ENCODE measurements at places on chromosomes 1 and 21.

GRCh38 chr1:23125489-23125888, 43.2 kb downstream of the LUZP1 start:
- DNase-seq: no peak

GRCh38 chr1:162987866-162988265, 81.3 kb upstream of the RGS4 start:
- no peak for DNase-seq

- DNase-seq: no peak
Observed at GRCh38 chr1:74508449-74508848, 4.0 kb downstream of the LRRC53 start.

- no peak for DNase-seq
Observed at GRCh38 chr1:206646504-206646903, 11.2 kb downstream of the DYRK3 start.

DNA sequence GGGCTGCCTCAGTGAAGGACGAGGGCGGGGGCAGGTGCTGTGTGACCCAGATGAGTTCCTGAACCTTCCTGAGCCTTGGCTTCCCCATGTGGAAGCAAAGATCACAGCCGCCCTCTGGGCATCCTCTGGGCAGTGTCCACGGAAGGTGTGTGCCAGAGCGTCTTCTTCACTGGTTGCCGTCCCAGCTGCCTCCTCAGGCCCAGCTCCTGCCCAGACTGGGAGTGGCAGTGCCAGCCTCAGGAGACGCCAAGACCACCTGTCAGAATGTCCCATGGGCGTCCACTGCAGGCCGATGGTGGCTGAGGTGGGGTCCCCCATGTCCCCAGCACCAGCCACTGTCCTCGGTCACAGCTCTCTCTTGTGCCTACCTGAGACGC, 10.2 kb downstream of the ARHGEF16 start:
- no peak for DNase-seq

GRCh38 chr1:226135059-226135651, 51.4 kb downstream of the ACBD3 start:
- DNase-seq: no peak

GRCh38 chr1:26257222-26257621, 22.7 kb upstream of the SH3BGRL3 start:
- no peak for DNase-seq

- no peak for DNase-seq
Observed at GRCh38 chr1:168179438-168180147, 831 bp downstream of the TIPRL start.

DNA sequence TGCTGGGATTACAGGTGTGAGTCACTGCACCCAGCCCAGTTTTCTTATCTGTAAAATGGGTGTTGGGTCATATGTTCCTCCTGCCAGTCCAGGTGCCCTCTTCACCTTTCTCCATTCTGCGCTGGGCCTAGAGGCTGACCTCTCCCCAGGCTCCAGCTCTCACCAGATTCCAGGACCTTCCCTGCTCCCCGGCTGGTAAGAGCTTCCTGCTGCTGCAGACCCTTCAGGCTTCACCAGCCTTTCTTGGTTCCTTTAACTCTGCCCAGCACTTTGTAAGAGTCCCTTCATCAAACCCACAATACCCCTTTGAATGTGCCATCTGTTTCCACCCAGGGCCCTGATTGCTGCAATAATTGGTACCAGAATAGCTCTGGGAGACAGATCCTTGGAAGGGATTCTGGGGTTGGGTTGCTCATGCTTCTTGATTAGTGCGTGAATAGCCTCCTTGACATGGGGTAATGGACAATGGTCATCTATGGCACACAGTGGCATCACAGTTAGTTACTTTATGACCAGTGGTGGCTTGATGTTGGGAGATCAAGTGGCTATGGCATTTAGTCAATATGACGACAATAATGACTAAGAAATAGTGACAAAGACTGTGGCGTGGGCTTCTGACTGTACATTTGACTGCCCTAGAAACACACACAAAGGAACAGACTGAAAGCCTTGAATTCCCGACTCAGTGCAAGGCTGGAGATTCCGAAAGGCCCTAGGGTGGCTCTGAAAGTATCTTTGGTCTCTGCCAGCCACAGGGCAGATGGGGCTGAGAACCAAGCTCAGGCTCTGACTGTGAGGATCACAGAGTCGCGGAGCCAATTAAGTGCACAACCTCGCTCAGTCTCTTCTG, 67.3 kb downstream of the SLC9A1 start:
- no peak for DNase-seq

GRCh38 chr1:53311702-53312305, 16.1 kb downstream of the LRP8 start:
- no peak for DNase-seq

- DNase-seq: peak; percentile 46
Observed at GRCh38 chr1:1629430-1630190, 2.4 kb upstream of the MMP23B start.

- no peak for DNase-seq
Observed at GRCh38 chr1:192903142-192903541, 94.3 kb downstream of the RGS2 start.

- no peak for DNase-seq
Observed at GRCh38 chr1:66937529-66938234, 12.9 kb downstream of the MIER1 start.

DNA sequence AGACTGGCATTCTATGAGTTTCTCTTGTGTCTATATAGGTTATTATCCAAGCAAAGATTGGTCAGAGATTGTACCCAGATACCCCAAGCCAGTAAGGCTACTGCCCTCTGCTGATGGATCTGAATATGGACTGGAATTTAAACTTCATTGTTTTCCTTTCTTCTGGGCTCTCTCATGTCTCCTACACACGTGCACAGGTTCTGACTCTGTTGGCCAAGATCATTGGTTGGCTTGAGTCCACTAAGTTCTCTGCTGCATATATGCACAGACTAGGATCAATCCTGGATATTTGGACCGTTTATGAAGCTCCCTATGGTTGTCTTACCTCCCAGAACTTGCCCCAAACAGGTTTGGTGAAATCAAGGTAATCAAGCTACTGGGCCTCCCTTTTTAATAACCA, 69.7 kb downstream of the CC2D1B start:
- no peak for DNase-seq

DNA sequence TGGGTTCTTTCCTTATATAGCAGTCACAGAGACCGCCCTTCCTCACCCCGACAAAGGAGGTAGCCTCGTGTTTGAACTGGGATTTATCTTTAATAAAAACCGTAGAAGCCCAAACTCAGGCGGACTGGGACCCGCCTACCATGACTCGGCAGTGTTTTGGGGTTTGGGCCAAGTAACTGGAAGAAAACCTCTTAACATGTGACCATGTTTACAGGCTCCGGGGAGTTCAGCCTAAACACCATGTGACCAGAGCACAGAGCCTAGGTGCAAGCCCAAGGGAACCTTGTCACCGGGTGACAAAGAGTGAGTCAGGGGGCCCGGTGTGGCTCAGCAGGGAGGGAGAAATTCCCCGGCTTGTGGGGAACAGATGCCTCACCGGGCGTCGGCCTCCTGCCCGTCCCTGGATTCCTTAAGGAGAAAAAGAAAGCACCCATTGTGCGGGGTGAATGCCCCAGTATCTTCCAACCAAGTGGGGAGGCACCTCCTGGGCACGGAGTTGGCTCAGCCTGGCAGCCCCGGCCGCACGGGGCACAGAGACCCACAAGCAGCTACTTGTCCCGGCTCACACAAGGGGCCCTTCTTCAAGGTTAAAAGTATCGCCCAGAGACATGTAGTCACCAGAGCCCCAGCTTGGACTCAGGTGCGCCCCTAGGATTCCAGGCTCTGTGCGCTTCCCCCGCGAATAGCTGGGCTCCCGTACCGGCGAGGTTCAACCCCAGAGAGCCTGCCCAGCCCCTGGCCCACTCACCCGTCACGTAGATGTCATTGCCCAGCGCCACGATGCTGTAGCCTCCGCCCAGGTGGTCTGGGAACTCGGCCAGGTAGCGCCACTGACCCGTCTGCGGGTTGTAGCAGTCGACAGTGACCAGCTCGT, 1.4 kb downstream of the KLHL21 start:
- peak; percentile 74 for DNase-seq

DNA sequence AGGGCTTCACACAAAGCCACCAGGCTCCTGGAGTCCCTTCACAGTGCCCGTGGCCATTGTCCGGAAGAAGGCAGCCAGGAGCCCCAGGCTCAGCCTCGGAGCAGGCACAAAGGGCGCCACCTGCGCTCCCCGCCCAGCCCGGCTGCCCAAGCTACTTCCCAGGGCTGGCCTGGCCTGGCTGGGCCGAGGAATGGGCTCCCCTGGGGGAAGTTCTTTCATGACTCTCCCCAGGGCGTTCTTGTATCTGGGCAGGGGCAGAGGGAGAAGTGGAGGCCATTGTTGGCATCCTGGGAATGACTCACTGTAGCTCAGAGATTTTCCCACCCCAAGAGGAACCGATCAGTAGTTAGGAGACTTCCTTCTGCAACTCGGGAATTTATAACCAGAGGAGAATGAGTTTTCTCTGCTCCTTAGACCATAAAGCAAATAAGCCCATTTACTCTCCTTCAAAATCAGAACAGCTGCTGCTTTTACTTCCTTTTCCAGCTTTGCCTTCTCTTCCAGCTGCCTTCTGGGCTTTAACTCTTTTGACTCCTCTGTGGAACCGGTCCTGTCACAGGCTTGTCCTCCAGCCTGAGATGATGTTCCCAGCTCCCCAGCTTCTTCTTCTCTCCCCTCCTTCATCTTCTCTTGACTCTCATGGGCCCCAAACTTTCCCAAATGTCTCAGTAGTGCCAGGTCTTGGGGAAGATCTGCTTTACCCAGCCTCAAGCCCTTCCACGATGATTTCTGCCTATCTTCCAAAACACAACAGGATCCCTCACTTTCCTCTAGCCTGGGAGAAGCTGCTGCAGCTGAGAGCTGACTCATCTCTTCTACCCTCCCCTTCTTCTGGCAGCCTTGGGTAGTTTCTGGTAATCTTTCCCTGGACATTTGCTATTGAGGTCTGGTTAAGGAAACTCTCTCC, 118.7 kb upstream of the CD34 start:
- DNase-seq: no peak

- no peak for DNase-seq
Observed at GRCh38 chr1:59276439-59276851, 20.4 kb upstream of the FGGY start.

DNA sequence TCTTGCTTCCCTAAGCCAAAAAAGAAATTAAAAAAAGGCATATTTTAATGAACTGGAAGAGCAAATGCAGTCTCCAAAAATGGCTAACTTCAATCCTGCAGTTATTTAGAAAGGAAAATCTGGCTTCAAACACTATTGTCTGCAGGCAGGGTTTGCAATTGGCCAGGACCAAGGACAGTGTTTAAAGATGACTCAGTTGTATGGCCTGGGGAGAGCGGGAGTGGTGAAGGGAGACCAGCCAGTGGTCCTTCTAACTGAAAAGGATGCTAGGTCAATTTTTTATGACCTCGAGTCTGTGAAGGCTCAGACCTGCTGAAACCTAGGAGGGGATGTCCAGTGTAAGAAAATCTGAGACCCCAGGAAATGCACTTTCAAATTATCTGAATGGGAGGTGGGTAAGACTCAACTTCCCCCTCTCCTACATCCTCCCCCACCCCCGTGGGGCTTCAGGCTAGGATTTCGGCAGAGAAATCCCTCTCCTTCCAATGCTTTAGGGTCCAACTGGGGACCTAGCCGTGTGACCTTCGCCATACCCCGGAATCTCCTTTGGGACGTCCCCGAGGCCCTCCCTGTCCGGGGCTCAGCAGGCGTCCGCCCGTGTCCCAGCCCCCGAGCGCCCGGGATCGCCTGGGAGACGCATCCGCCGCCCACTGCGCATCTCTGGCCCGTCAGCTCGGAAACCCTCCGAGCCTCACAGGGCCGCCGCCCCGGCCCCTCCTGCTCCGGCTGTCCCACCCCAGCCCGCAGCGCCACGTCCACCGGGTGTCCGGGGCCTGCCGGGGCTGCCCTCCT, 602 bp upstream of the RIMKLA start:
- no peak for DNase-seq

- no peak for DNase-seq
Observed at GRCh38 chr1:8879922-8880676, 1.6 kb upstream of the ENO1 start.

GRCh38 chr1:198030682-198031081, 113.5 kb downstream of the LHX9 start:
- no peak for DNase-seq

- DNase-seq: peak; percentile 46
Observed at GRCh38 chr1:175152006-175152652, 40.4 kb downstream of the KIAA0040 start.

DNA sequence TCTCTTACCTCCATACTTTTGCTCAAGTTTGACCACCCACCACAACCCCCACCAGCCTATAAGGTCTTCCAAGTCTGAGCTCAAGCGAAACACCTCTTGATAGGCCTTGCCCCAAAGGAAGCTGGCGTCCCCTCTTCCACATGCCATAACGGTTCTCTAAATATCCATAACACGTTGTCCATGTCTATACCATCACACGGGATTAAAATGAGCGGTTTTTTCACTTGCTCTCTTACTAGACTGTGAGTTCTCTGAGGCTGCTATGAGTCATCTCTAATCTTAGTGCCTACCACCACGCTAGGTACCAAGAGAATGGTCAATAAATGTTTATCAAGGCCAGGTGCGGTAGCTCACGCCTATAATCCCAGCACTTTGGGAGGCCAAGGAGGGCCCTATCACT, 41.0 kb downstream of the WASF2 start:
- no peak for DNase-seq

- no peak for DNase-seq
Observed at GRCh38 chr1:151509350-151510019, 1.7 kb upstream of the CGN start.

- no peak for DNase-seq
Observed at GRCh38 chr21:35641271-35642016, 418.9 kb downstream of the SETD4 start.

DNA sequence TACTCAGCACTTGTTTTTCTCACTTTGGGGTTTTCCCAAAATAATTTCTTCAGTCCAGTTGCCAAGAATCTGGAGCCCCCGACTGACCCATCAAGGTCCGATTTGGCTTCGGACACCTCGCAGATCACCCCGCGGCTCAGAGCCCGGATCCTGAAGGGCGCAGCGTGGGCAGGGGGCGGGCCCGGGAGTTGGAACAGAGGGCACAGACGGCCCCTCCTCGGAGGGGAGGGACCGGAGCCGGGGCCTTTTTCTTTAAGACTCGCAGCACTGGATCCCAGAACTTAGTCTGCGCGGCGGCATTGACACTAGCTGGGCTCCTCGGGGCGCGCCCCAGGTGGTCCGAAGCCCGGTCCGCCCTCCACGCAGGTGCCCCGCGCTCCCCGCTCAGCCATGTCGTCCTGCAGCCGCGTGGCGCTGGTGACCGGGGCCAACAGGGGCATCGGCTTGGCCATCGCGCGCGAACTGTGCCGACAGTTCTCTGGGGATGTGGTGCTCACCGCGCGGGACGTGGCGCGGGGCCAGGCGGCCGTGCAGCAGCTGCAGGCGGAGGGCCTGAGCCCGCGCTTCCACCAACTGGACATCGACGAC, at the start of gene CBR3:
TSS of gene CBR3 (plus strand) at position 277 of the 588 bp plus-strand sequence. CDS start at position 391, 114 bp downstream.
- DNase-seq: peak; percentile 39

- DNase-seq: no peak
Observed at GRCh38 chr1:246624091-246624490, 57.8 kb downstream of the CNST start.

All from activated T-helper 1 cell treated with anti-CD3 and anti-CD28 coated beads, Interleukin-2, amount 50 U/mL, for 16 hours (primary cell).